ENCODE measurements at places on chromosomes 5 and 9.

GRCh38 chr5:33235824-33236223 lies 204.9 kb upstream of the TARS1 start:
- DNase-seq, result no peak

- DNase-seq, result no peak
Measured at GRCh38 chr5:60712950-60713349, 13.0 kb upstream of the DEPDC1B start.

- no peak for DNase-seq
Measured at GRCh38 chr9:133991214-133991921, 756 bp downstream of the VAV2 start.

DNA sequence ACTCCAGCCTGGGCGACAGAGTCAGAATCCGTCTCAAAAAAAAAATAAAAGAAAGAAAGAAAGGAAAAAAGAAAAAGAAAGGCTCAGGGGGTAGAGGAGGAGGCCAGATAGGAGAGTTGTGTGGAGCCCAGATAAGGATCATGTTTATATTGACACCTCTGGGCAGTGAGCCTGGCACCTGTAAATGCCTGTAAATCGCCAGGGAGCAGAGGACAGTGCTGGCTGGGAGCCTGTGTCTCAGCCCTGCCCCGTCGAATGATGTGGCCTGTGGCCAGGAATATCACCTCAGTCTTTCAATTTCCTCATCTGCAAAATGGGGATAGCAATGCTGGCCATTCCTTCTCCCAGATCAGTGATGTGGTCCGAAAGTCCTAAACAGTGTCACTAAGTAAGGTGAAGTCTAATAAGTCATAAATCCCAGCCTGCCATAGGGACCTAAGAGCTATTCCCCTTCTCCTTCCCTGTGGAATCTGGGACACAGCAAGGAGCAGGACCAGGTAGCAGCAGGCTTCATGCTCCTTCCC lies 10.3 kb upstream of the ABO start:
- no peak for DNase-seq

GRCh38 chr5:164360589-164360988 lies 855.2 kb downstream of the MAT2B start:
- DNase-seq, result no peak

DNA sequence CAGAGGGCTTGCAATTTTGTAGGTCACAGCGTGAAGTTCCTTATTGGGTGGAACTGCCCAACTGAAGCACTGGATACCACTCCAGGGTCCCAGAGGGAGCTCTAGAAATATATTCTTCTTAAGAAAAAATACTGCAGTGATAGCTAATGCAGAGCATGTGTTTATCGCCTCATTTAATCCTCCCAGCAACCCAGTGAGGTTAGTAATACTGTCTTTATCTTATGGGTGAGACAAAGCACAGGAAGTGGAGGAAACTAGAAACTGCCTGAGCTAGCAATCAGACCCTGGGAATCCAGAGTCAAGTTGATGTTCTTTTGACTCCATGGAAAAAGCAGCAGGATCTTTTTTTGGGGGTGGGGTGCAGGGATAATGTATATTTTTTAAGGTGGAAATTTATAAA lies 153.3 kb downstream of the PJA2 start:
- no peak for DNase-seq

GRCh38 chr5:72231991-72232703 lies 87.9 kb downstream of the MRPS27 start:
- no peak for DNase-seq

GRCh38 chr5:175657593-175658271 lies at the start of gene HRH2:
Gene HRH2 (plus strand): TSS chr5:175658071. CDS start chr5:175683234, 25,163 bp downstream.
- DNase-seq, result no peak

- DNase-seq, result no peak
Measured at GRCh38 chr5:111211341-111211740, 12.8 kb upstream of the CAMK4 start.

- no peak for DNase-seq
Measured at GRCh38 chr9:85443190-85443598, 298.6 kb downstream of the AGTPBP1 start.

GRCh38 chr9:135526730-135527571 lies 5.7 kb downstream of the LCN1 start:
- DNase-seq, result no peak

DNA sequence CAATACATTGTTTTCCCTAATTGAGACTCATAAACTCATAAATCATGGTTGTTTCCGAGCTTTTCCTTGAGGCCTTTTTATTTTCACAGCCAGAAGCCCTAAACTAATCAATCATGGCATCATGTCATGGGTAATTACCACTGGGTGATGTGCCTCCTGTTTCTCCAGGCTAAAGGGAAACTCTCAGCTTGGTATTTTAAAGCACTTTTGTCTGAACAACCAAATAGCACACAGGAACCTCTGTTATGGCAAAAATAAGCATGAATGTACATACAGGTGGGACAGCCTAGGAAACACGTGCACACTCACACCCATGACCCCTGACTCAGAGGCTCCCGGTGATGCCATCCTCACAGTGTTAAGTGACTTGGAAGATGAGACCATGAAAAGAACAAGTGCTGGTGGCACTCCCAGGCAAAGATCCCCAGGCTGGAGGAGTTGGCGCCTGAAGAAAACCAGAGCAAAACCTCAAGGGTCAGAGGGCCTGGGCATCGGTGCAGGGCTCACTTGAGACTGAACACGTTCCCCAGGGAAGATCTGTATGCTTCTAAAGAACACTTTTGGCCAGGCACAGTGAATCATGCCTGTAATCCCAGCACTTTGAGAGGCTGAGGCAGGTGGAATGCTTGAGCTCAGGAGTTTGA lies 154.3 kb downstream of the ROR2 start:
- DNase-seq, result no peak

GRCh38 chr5:178732281-178732680 lies 1.8 kb upstream of the ZNF354A start:
- no peak for DNase-seq

- no peak for DNase-seq
Measured at GRCh38 chr5:82590112-82590511, 312.0 kb upstream of the RPS23 start.

- no peak for DNase-seq
Measured at GRCh38 chr5:124902097-124902821, 155.8 kb upstream of the ZNF608 start.

GRCh38 chr9:107615321-107615720 lies 125.8 kb upstream of the KLF4 start:
- no peak for DNase-seq

DNA sequence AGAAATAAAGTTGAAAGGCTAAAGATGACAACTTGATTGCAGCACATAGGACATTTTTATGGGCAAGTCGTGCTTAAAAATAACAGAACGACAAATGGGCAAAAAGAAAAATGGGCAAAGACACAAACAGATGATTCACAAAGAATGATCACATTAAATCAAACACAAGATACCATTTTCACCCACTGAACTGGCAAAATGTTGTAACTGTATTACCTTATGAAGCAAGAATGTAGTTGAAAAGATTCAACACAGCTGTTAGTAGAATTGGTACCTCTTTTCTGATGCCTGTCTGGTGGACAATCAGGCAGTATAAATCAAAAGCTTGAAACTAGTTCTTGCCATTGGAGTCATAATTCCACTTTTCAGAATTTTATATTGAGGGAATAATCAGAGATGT lies 81.0 kb upstream of the PALM2AKAP2 start:
- DNase-seq, result no peak

DNA sequence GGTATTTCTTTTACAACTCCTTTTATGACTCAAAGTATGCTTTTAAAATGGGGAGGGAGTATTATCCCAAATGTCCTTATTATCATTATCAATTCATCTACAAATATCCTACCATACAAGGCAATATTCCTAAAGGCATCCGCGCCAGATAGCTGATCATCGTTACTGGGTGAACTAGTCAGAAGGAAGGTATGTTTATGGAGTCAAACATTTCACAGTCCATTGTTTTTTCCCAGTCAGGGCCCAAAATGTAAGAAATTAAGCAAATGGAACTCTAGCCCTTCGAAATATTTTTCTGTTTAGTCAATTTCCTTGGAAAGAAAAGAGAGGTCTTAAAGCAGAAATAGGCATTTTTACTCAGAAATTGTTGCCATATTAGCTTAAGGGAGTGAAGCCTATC lies 188.5 kb upstream of the CCNG1 start:
- DNase-seq, result no peak

GRCh38 chr5:15620501-15620900 lies 120.5 kb downstream of the FBXL7 start:
- DNase-seq, result no peak

- DNase-seq, result no peak
Measured at GRCh38 chr5:163531272-163531671, 25.9 kb downstream of the MAT2B start.

DNA sequence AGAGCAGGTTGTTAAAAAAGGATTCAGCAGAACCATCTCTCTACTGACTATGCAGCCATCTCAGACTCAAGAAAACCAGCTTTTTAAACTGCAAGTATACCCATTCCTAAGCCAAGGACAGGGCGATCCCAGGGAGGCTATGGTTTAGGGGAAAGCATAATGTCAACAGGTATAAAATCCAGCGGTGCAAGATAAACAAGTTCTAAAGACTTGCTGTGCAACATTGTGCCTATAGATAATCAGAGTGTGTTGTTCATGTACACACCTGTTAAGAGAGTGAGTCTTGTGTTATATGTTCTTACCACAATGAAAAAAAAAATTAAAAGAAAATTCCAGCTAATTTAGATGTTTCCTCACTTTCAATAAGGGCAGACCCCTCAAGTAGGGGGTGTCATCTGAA lies 63.6 kb upstream of the DIRAS2 start:
- DNase-seq, result no peak

- no peak for DNase-seq
Measured at GRCh38 chr5:111326551-111326950, 102.4 kb downstream of the CAMK4 start.

GRCh38 chr5:62306896-62307689 lies 1.1 kb downstream of the KIF2A start:
- peak; percentile 26 for DNase-seq

- DNase-seq, result no peak
Measured at GRCh38 chr9:98854266-98854665, 46.8 kb downstream of the GALNT12 start.

GRCh38 chr9:98402019-98402840 lies 146.8 kb upstream of the TBC1D2 start:
- no peak for DNase-seq

GRCh38 chr9:117548556-117548955 lies 133.7 kb upstream of the ASTN2 start:
- no peak for DNase-seq

GRCh38 chr5:59380350-59380951 lies 513.1 kb downstream of the PDE4D start:
- no peak for DNase-seq

DNA sequence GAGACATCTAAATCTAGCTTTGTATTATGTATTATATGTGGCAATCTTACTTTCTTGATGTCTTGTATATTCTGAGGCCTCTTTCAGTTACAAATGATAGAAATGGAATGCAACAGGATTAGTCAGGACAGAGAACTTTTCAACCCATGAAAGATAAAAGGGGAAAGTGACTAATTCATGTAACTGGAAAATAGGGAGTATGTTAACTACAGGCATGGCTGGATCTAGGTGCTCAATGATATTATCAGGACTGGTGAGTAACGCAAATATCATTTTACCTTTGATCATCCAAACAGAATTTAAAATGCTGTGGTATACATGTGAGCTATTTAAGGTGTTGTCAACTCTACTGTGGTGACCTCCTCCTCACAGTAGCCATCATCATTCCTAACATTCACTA lies 215.7 kb upstream of the GLRA1 start:
- DNase-seq, result no peak

- no peak for DNase-seq
Measured at GRCh38 chr5:67577424-67577823, 380.8 kb upstream of the CD180 start.

DNA sequence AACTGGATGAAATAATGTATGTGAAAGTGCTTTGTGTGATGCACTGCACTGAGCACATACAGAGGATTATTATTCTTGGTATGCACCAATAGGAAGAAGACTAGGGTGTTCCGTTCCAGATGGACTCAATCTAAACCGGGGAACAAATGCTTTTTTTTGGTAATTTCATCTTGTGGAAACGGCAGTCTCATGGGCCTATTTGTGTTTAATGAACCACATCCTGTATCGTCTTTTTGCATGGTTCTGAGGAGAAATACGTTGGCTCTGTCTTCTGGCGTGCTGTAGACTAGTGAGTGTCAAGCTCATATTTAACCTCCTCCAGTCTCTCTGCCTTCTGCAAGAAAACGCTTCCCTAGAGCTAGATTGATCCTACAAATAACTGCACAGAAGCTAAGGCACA lies 30.0 kb downstream of the TRIM32 start:
- DNase-seq, result no peak

DNA sequence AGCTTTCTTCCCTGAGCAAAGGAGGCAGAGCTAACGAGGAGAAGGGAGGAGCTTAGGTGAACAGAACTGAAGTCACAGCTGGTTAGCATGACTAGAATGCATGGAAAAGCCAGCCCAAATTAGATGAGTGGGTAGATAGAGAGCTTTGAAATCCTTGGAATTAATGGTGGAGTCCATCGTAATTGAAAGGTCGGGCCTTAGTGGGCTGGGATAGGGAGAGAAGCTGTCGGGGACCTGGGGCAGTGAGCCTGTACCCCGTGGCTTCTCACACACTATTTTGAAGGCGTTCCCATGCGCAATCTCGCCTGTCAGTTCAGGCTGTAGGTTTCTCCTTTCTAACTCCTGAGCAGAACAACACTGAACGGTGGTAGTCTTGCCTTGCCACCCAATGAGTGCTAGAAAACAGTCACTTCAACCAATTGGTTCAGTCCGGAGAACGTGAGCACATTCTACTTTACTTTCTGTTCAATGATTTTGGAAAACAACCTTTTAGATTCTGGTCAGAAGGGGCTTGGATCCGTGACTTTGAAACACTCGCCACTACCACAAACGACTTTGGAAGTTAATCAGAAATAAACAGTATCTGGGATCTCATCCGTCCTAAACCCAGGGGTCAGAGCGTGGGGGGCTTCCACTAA lies 655 bp upstream of the RAI14 start:
- DNase-seq, result no peak
